ENCODE measurements at places on chromosomes 16 and 17.

GRCh38 chr16:4915226-4915761, 21.7 kb downstream of the PPL start:
- no peak for DNase-seq

GRCh38 chr16:56237451-56237930, 46.2 kb downstream of the GNAO1 start:
- DNase-seq: no peak

DNA sequence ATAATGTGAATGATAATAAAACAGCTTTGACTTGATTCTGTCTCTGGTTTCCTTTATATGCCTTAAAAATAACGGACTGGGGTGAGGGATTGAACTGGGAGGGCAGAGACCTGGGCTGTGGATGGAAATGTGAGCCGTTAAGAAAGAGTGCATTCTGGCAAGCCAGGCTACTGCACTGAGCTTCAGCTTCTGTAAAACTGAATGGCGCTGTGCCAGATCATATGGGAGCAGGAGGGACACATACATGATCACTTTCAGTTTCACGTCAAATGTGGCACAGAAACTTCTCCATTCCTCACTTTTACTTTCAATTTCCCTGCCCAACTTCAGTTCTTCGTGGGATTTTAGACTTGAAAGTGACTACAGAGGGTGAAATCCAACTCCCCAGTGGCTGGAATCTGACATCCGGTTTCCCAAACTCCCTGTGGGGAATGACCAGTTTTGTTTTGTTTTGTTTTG, 1.1 kb downstream of the MT2A start:
- peak; percentile 46 for DNase-seq

- DNase-seq: no peak
These were observed 13.9 kb upstream of the CLEC18C start for GRCh38 chr16:70159355-70160348.

DNA sequence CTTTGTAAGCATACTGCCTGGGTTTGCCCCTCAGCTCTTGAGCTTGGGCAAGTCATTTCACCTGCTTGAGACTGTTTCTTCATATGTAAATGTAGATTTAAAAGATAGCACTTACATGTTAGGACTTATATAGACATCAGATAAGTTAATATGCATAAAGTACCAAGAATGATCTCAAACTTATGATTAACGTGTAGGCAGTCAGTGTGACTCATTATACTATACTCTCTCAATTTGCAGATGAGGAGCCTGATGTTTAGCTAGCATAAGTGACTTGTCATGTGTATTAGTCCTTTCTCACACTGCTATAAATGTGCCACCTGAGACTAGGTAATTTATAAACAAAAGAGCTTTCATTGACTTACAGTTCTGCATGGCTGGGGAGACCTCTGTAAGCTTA, 690.5 kb downstream of the KCNJ2 start:
- DNase-seq: no peak

GRCh38 chr17:63387656-63388340, 58.3 kb downstream of the CYB561 start:
- no peak for DNase-seq

- DNase-seq: no peak
These were observed 35.3 kb upstream of the MMP2 start for GRCh38 chr16:55443434-55444346.

DNA sequence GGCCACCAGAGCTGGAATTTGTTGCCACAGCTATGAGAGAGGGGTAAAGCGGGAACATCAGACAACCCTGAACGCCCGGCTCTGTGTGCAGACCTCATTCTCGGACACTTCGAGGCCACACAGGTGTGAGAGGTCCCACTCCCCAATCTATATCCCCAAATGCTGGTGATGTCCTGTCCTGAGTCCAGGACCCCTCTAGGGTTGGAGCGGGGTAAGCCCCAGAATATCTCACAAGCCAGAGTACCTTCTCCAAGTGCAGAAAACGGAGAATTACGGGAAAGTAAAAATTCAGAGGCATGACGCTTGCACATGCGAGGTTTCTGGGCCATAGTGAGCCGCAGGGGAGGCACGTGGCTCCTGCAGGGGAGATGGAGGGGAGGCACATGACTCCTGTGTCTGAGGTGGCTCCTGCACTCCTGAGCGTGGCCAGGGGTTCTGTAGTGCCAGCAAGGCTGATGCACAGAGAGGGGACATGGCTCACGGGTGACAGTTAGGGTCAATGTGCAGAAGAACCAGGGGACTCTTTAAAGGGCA, 248.0 kb downstream of the RBFOX3 start:
- no peak for DNase-seq

DNA sequence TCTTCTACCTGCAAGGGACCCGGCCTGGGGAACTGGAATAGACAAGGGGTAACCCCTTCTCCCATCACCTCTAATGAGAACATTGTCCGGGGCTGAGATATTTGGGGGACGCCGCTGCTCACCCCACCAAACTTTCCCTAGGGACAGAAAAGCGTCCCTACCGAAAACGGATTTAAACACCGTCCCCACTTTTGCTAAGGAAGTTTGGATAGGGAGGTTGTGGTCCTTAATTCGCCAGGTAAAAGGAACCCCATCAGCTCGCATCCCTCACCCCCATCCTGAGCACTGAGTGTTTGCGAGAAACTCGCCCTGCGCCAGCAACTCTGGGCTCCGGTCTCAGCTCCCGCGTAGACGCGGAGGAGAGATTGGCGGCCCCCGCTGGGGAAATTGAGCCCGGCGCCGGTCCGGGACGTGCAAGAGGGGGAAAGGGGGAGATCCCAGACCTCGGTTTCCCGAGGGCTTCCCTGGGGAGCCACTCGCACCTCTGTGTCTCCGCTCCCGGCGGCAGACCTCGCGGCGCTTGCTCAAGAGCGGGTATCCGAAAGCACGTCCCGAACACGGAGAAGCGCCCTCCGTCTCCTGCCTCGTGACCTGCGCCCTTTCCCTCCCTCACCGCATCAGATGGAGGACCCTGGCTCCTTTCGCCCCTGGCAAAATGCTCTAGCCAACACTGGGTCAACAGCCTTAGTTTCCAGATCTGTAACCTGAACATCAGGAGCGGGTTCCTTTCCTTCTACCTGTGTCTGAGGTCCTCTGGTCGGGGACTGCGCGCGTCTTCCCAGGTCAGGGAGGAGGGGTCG, 3.1 kb upstream of the SOX9 start:
- no peak for DNase-seq

DNA sequence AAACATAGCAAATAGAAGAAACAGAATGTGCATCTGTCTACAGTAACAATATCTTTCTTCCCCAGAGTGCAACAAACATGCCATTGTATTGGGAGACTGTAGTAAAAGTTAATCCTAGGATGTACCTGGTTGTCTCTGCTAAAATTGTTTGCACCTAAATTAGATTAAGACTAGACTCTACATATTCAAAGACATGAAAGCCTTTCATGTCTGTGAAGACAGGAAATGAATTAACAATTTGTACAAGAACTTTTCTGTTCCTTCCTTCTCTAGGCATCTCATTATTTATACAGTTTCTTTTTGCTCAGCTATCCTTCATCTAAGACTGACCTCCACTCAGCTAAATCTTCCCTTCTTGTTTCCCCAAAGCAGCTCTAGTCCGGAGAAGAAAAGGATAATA, 220.6 kb downstream of the LGALS9B start:
- DNase-seq: no peak

- no peak for DNase-seq
These were observed 10.5 kb upstream of the MYO18A start for GRCh38 chr17:29190592-29191207.

- DNase-seq: no peak
These were observed 19.9 kb upstream of the JPH3 start for GRCh38 chr16:87582216-87582965.

DNA sequence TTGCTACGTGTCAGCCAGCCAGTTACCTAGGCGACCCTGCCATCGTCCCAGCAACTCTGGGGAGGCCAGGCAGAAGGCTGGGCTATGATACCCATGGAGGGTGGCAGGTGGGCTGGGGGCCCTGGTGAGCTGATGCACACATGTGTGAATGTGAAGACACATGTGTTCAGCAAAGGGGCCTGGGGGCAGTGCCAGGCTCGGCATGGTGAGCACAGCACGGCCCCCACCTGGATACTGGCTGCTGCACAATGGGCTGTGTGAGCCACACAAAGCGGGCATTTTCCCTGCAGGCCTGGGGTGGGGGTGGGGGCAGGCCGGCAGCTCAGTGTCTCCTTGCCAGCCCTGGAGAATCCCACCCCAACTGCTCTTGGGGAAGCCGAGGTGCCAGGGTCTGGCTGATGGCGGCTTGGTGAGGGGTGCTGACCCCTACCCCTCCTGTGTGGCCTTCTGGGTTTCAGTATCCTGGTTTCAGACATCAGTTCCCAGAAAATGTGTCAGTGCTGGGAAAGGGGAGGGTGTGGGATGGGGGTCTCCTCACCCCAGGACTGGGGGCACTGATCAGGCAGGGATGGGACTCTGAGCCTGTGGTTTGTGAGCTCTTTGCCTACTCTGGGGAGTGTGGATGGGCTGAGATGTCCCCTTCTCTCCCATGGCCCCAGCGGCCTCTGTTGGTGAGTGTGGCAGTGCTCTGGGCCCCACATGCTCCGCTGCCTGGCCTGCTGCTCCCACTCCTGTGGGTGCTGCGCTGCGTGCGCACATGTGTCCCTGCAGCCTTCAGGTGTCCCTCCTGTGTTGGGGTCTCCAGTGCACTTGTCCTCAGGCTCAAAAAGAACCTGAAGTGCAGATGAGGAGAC, 5.1 kb downstream of the LLGL1 start:
- peak; percentile 86 for DNase-seq

DNA sequence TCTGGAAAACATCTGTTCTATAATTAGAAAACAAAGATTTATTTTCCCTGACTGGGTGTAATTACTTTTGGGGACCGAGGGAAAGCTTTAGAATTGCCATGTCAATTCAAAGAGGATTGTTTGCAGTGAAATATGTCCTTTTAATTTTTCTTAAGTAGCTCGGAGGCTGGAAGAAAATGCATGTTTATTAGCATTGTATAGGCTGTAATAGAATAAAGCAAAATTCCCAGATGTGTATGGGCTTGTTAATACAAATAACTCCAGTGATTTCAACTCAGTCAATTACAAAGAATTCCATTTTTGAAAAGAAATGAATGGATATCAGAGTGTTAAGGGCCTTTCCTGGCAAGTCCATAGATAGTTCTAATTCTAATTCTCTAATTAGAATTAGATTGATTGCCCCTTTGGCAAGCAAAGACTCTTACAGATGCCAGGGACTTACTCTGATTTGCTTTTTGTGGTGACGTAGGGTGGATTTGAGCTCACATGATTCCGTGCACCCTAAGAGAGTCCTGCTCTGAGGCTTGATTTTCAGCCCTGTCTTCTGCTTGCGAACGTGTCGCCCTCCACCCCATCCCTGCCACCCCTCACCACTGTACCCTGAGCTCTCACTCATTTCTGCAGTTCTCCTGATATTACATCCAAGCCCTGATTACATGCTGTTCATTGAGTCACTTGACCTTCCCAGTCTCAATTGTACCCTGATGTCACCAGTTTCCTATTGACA, 70.0 kb upstream of the FAM20A start:
- no peak for DNase-seq

- DNase-seq: no peak
These were observed 119.9 kb downstream of the COPRS start for GRCh38 chr17:31738996-31739699.

GRCh38 chr17:65893692-65894279, 298.1 kb downstream of the CEP112 start:
- no peak for DNase-seq

GRCh38 chr17:62809656-62810055, 1.5 kb upstream of the MARCHF10 start:
- no peak for DNase-seq

DNA sequence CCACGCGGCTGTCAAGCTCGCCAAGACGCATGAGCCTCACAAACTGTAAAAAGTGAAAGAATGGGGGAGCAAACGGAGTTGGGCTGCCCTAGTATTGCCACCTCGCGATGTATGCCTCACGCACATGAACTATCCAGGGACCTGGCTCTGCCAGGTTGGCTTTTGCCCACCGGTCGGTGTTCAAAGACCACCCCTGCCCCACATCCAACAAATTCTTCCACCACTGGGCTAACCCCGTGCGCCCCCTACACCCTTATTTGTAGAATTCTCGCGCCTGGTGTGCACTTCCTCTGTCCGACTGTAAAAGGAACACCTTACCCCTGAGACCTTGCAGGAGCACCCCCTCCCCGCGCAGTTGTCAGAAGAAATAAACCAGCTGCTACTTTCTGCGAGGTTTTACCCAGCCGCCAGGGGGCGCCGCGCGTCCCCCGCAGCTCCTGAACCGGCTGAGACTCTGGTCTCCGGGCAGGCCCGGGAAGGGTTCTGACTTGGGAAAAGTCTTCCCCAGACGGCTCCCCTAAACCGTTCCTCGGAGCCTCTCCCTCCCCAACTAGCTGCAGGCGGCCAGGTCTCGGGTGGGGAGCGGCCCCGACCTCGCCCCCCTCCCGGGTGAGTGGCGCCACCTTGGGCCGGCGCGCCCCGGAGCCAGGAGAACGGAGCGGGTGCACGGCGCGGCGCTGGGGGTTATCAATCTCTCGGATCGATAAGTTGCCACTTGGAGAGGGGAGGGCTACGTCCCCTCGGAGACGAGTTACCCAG, 1.7 kb upstream of the ZNF423 start:
- DNase-seq: no peak

Data from hippocampal formation (tissue), 2 donors.